ENCODE measurements at places on chromosomes 16 and 17. TPM values are rescaled to one million over a fixed set of nuclear protein-coding genes. Genes with fewer than 3 reads are reported as not detected.

OTOP2 gene
- total RNA-seq, result not detected

ATP1B2 gene
- total RNA-seq, result under 0.01 TPM

RGS9 gene
- total RNA-seq, result 0.79 TPM

HSPB9 gene
- not detected for total RNA-seq

SLFN14 gene
- total RNA-seq, result not detected

DYNLRB2 gene
- not detected for total RNA-seq

CCL16 gene
- not detected for total RNA-seq

SPATA2L gene
- 13.6 TPM for total RNA-seq

SHBG gene
- 0.26 TPM for total RNA-seq

SGCA gene
- 11.2 TPM for total RNA-seq

C1QTNF8 gene
- 0.06 TPM for total RNA-seq

PIK3R6 gene
- not detected for total RNA-seq

LRRC37A2 gene
- total RNA-seq, result 2.8 TPM

KRTAP4-3 gene
- total RNA-seq, result not detected

SERPINF2 gene
- not detected for total RNA-seq

SNF8 gene
- total RNA-seq, result 126 TPM

CCL4 gene
- not detected for total RNA-seq

TBC1D3 gene
- not detected for total RNA-seq

C17orf67 gene
- 0.53 TPM for total RNA-seq

EVI2B gene
- 0.13 TPM for total RNA-seq

HS3ST4 gene
- total RNA-seq, result not detected

KRT36 gene
- not detected for total RNA-seq

PRDM7 gene
- total RNA-seq, result not detected

HSD17B1 gene
- 1.2 TPM for total RNA-seq

PMFBP1 gene
- total RNA-seq, result under 0.01 TPM

VKORC1 gene
- total RNA-seq, result 98.6 TPM

GCGR gene
- not detected for total RNA-seq

LIMD2 gene
- 5.8 TPM for total RNA-seq

VAT1L gene
- total RNA-seq, result 0.26 TPM

SPATA22 gene
- not detected for total RNA-seq

KRTAP2-2 gene
- total RNA-seq, result not detected

KRT15 gene
- total RNA-seq, result 3.0 TPM

ST6GALNAC2 gene
- total RNA-seq, result 5.7 TPM

TEDC2 gene
- total RNA-seq, result 2.7 TPM

TM4SF5 gene
- not detected for total RNA-seq

KRTAP4-4 gene
- not detected for total RNA-seq
